Hepatocyte (in vitro differentiated cells): ENCODE measurements at places on chromosomes 13 and 19. TPM values are rescaled to one million over a fixed set of nuclear protein-coding genes. Genes with fewer than 3 reads are reported as not detected.

GRCh38 chr19:44807652-44808462 is 1.0 kb upstream of the BCAM start:
- peak; percentile 72 for DNase-seq

The CCDC106 gene
- total RNA-seq, result 13.0 and 18.3 TPM in 2 replicates

DNA sequence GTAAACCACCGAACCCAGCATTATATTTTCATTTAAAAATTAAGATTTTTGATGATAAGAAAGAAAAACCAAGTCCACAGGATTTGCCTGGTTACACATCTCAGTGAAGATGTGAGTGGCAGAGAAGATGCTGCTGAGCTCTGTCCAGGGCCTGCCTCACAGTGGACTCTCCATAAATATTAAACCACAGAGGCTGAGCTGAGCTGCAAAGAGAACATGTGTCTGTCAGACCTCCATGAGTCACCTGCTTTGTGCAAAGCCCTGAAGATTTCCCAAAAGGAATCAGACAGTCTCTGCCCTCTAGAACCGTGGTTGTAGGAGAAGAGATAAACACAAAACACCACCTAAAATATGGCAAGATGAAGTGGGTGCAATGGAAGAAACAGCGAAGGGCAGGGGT is 127.2 kb upstream of the TSC22D1 start:
- peak; percentile 23 for DNase-seq

The MCEMP1 gene
- not detected in 2 replicates for total RNA-seq

- no peak for DNase-seq
These were observed 87.0 kb upstream of the UBL3 start for GRCh38 chr13:29937379-29937778.
